Right renal cortex interstitium (tissue), 3 donors: ENCODE measurements at places on chromosomes 16 and 17.

GRCh38 chr17:14201021-14201987, 35.4 kb downstream of the CDRT15 start:
- DNase-seq = no peak

- DNase-seq = no peak
Measured at GRCh38 chr17:66432996-66433551, 130.7 kb downstream of the PRKCA start.

GRCh38 chr17:12047681-12048376, 27.2 kb downstream of the MAP2K4 start:
- DNase-seq = no peak

GRCh38 chr17:42386777-42387657, 1.2 kb downstream of the STAT3 start:
- peak; percentile 38 for DNase-seq

- DNase-seq = no peak
Measured at GRCh38 chr17:65548269-65548969, 13.0 kb downstream of the AXIN2 start.

DNA sequence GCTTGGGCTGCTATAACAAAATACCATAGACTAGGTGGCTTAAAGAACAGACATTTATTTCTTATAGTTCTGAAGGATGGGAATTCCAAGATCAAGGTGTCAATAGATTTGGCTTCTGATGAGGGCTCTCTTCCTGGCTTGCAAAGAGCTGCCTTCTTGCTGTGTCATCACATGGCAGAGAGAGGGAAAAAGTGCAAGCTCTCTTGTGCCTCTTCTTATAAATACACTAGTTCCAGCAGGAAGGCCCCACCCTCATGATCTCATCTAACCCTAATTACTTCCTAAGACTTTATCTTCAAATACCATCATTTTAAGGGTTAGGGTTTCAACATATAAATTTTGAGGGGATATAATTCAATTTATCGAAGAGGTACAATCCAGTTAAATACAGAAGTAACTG, 30.6 kb downstream of the ABCA9 start:
- DNase-seq = no peak

DNA sequence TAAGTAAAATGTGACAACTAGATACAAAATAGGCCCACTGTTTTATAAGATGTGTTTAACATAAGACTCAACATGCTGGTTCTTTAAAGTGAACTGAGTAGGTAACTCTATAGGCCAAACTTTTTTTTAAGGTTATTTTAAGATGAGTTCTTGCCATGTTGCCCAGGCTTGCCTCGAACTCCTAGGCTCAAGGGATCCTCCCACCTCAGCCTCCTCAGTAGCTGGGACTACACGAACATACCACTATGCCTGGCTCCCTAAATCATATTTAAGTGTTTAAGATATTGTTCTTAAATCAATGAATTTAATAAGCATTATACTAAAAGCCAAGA, 69.9 kb downstream of the USP32 start:
- no peak for DNase-seq

GRCh38 chr16:47592232-47592631, 131.1 kb downstream of the PHKB start:
- DNase-seq = no peak

DNA sequence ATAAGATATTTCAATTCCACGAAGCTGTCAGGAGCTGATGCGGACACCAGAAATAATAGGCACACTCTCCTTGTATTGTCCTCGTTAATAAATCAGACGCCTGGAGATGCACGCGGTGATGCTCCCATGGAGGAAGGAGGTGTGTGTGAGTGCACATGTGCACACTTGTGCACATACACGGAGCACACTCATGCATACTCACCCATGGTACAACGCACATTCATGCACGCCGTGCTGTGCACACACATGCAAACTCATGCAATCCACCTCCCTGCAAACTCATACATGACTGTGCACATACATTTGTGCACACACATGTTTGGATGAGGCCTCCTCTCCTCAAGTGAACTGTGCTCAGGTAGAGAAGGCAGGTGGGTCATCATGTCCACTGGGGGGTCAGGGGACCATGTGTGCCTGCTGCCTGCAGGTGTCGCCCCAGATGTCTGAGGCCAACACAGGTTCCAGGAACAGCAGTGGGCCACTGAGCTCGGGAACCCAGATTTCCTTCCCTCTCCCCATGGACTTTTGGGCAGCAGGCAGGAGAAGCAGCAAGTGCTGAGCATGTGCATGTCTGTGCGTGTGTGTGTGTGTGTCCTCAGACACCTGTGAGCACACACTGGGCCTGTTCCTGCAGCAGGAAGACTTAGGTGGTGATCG, 165.3 kb downstream of the SDK2 start:
- no peak for DNase-seq

DNA sequence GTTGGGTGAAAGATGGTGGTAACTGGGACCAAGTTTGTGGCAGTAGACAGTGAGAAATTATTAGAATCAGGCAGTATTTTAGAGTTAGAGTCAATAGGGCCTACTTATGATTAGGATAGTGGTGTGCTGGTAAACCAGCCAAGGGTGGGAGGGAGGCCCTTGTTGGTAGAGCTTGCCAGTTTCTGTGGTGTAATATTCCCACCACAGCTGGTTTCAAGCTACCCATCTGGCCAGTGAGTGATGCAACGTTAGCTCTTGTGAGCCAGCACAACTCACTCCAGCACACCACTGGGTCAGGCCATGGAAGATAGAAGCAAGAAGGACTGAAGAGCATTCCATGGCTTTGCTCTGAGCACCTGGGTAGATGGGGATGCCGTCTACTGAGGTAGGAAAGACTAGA, 34.9 kb downstream of the GNAO1 start:
- no peak for DNase-seq

- no peak for DNase-seq
Measured at GRCh38 chr17:71759422-71760060, 361.3 kb upstream of the SOX9 start.

GRCh38 chr17:70687421-70687820, 518.1 kb downstream of the KCNJ2 start:
- DNase-seq = no peak

DNA sequence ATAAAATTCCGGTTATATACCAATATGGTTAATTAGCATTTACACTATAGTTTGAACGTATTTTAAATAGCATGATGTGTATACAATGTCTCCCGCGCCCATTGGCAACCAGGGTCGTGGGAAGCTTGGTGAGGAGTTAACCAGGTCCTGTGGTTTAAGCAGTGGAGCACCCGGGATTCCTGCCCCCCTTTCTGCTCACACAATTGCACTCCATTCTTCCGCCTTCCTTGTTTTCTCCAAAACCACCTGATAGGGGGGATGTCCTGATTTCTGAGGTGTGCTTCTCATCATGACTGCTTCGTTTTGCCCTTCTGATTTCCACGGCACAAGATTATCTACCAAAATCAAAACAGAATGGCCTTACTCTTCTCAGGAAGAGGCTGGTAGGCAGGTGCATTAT, 35.8 kb downstream of the WIPI1 start:
- no peak for DNase-seq

- no peak for DNase-seq
Measured at GRCh38 chr17:16215002-16215272, 397 bp downstream of the NCOR1 start.

DNA sequence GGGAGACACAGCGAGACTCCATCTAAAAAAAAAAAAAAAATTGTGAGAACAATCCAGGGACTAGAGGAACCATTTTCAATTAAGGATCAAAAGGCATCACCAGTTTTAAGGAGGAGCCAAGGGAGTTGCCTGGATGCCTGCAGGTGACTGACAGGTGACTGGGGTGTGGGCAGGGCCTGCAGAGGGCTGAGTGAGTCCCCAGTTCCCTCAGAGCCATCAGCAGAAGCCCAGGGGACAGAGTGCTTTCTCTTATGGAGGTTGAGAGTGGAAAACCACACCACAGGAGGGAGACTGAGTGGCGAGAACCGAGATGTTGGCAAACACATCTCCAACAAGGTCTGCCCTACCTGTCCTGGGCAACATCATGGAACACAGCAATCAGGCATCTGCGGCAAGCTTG, 27.1 kb upstream of the CREBBP start:
- no peak for DNase-seq

GRCh38 chr17:80791758-80792284, 199.8 kb upstream of the CHMP6 start:
- DNase-seq = no peak

- DNase-seq = no peak
Measured at GRCh38 chr17:27216836-27217235, 77.1 kb upstream of the WSB1 start.

DNA sequence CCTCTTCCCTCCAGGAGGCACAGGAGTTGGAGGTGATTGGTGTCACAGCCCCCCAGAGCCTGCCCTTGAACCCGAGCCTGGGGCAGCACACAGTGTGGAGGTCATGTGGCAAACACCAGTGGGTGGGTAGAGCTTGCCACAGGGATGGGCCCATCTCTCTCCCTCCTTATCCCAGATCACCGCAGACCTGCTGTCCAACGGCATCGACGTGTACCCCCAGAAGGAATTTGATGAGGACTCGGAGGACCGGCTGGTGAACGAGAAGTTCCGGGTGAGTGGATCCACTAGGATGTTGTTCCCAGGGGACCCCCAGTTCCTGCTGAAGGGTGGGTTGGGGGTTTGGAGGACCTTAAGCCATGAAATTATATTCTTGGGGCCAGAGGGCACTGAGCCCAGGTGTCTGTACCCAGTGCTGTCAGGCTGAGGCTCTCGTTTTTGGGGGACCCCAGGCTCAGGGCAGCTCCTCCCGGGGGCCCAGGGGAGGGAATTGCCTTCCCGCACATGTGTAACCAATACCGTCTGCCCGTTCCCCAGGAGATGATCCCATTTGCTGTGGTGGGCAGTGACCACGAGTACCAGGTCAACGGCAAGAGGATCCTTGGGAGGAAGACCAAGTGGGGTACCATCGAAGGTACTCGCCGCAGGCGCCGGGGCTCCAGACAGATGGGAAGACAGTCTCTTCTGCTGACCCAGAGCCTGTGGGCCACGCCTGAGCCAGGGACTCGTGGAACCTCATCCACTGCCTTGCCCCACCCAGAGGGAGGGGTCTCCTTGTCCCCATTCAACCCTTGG, 351.9 kb downstream of the SEC14L1 start:
- no peak for DNase-seq

- no peak for DNase-seq
Measured at GRCh38 chr16:66977341-66978113, 10.9 kb upstream of the CES4A start.

GRCh38 chr16:7420843-7421242, 88.2 kb downstream of the RBFOX1 start:
- DNase-seq = no peak

GRCh38 chr16:1631230-1631629, 19.1 kb downstream of the CRAMP1 start:
- no peak for DNase-seq

DNA sequence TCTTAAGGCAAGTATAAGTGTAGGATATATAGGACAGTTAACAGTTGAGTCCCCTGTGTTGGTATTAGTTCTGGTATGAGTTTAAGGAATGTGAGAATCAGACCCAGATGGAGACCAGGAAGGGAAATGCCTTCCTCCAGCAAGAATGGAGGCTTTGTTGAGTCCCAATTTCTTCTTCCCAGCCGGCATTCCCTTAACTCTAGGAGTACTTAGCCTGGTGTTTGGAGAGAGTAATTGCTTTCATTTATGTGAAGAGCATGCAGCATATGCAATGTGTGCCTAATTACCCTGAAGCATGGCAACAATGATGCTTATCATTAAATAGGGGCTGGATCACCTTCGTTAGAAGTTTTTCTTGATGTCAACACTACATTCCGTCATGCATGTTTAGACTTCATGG, 225.9 kb upstream of the XYLT1 start:
- no peak for DNase-seq

- DNase-seq = no peak
Measured at GRCh38 chr17:47914306-47914948, 18.4 kb downstream of the SP2 start.

DNA sequence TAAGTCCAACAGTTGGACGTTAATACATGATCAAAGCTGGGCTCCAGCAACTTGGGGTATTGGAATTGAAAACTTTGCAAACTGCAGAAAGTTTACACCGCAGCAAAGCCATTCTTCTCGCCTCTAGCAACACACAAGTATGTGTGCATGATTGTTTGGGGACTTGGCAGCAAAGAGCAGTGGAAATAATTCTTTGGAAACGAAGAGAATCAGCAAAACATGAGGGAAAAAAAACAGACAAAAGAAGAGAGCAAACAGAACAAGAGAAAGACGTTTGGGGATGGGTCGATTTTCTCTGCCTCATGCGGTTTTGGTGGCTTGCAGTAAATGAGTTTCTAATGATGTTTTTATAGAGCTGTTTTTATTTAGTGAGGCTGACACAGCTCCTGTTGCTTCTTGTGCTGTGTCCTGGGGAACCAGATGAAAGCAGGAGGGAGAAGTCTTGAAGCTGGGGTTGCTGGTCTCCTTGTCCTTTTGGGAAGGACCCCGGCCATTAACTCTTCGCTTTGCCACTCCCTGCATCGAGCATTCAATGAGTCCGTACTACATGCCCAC, 502.9 kb downstream of the GRIN2A start:
- no peak for DNase-seq

GRCh38 chr17:79338152-79338551, 263.5 kb downstream of the ENGASE start:
- no peak for DNase-seq

GRCh38 chr17:33500151-33500550, 207.1 kb upstream of the ASIC2 start:
- DNase-seq = no peak

DNA sequence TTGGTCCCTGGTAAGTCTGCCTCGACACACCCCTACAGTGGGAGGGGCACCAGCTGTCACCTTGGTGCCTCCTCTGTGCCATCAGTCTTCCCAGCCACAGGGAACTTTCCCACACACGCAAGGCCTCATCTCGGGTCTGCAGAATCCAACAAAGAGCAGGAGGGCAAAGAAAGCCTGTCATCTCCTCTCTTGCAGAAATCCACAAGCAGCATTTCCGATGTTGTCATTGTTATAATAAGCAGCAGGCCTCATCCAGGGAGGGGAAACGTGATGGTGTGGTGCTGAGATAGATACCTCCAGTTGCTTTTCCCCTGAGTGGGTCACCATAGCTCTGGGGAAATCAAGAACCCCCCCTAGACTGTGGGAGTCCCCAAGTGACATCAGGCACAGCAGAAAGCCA, 110.4 kb downstream of the CMIP start:
- no peak for DNase-seq

DNA sequence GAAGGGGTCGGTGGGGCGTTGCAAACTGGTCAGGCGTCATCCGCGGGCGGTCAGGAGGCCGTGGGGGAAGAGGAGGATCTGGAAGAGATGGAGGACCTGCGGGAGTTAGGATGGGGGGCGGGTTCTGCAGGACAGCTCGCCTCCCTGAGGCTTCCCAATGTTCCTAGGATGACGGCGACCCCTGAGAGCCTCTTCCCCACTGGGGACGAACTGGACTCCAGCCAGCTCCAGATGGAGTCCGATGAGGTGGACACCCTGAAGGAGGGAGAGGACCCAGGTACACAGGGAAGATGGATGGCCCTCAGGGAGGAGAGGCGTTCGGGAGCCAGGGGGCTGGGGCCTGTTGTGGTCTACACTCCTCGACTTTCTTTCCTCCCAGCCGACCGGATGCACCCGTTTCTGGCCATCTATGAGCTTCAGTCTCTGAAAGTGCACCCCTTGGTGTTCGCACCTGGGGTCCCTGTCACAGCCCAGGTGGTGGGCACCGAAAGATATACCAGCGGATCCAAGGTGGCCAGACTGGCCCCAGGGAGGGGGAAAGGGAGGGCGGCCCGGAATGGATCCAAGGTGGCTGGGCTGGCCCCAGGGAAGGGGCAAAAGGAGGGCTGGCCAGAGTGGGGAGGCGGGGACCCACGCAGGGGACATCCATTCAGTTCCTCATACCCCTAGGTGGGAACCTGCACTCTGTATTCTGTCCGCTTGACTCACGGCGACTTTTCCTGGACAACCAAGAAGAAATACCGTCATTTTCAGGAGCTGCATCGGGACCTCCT, 839 bp downstream of the PLD2 start:
- no peak for DNase-seq

GRCh38 chr17:78387977-78388941, 9.8 kb downstream of the PGS1 start:
- DNase-seq = no peak
